Anterior cingulate cortex (tissue), 58 donors: ENCODE measurements at places on chromosomes 5 and 9.

GRCh38 chr9:100287186-100287585, 65.6 kb downstream of the TEX10 start:
- no peak for DNase-seq

- DNase-seq: no peak
Observed at GRCh38 chr9:122008559-122008958, 84.5 kb downstream of the TTLL11 start.

- DNase-seq: no peak
Observed at GRCh38 chr5:100667161-100667630, 132.0 kb downstream of the FAM174A start.

GRCh38 chr9:90991953-90992352, 190.3 kb downstream of the SYK start:
- DNase-seq: no peak

DNA sequence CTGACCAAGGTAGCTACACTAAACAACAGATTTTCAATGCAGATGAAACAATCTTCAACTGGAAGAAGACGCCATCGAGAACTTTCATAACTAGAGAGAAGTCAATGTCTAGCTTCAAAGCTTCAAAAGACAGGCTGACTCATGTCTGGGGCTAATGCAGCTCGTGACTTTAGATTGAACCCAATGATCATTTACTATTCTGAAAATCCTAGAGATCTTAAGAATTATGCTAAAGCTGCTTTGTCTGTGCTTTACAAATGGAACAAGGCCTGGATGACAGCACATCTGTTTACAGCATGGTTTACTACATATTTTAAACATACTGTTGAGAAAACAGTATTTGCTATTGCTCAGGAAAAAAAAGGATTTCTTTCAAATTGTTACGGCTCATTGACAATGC, 54.9 kb downstream of the RICTOR start:
- no peak for DNase-seq

DNA sequence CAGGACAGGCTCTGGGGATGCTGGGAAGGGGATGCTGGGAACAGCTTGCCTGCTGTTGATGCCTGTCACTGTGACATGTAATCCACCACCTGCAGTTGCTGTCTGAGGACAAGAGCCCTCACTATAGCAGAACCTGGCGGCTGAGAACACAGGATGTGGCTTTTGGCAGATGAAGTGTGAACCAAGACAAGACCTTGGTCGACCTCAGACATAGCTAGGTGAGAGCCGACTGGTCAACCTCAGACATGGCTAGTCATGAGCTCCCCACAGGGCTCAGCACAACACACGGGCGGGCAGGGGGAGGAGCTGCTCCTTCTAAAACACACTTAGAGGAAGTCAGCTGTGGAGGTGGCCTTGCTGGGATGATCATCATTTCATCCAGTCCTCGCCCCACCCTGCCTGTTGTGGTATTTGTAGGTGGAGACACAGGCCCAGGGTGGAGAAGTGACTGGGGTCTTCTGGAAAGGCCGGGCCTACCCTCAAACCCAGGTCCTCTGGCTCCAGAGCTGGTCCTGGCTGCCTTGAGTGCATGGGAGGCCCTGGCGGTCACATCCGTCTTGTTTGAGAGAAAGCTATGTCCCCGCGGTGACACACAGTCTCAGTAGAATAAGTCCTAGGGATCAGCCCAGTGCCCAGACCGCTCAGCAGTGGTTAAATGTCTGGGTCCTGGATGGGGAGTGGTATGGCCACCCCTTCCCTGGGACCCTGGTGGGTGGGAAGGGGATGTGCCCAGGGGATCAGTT, 6.1 kb downstream of the SUSD3 start:
- DNase-seq: no peak

GRCh38 chr5:38500573-38501260, 55.7 kb downstream of the LIFR start:
- no peak for DNase-seq

DNA sequence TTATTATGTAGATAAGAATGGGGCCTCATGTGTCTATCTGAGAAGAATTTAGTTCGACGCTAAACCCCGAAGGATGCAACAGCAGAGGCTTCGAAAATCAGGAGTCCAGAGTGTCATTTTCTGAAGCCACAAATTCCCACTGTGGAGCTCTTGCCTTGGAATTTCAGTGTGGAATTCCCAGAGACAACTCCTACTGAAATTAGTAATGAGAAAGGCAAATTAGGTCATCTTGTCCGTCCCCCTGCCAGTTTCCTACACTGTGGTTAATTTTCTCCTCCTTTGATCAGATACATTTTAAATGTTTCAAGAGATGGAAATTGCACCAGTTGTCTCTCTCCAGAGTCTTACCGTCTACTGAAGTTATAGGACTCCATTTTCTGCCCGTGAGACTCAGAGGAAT, 633.6 kb downstream of the BNC2 start:
- no peak for DNase-seq

- DNase-seq: no peak
Observed at GRCh38 chr9:32382565-32383320, 1.7 kb upstream of the ACO1 start.

GRCh38 chr5:50947906-50948683, 281.7 kb downstream of the PARP8 start:
- no peak for DNase-seq

GRCh38 chr5:15948190-15948589, 231.4 kb downstream of the MARCHF11 start:
- no peak for DNase-seq

GRCh38 chr5:10695759-10696543, 65.1 kb downstream of the DAP start:
- DNase-seq: no peak

GRCh38 chr5:140293091-140293848, 9.6 kb downstream of the PFDN1 start:
- no peak for DNase-seq

DNA sequence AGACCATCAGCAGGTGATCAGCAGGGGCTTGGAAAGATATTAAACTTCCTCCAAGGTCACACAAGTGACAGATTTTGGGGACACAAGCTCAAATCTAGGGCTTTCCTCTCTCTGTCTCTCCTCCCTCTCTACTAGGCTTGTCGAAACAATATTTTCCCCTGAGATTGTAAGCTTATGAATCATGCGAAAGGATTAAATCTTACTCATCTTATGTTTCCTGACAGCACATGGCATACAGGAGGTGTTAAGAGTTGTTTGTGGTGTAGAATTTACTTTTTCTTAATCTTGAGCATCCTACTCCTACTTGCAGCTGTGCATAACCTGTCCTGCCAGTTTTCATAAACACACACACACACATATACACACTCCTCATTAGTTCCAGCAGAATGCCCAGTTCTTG, 186.3 kb downstream of the MARCHF11 start:
- DNase-seq: no peak

- no peak for DNase-seq
Observed at GRCh38 chr9:123334639-123335038, 21.4 kb upstream of the CRB2 start.

DNA sequence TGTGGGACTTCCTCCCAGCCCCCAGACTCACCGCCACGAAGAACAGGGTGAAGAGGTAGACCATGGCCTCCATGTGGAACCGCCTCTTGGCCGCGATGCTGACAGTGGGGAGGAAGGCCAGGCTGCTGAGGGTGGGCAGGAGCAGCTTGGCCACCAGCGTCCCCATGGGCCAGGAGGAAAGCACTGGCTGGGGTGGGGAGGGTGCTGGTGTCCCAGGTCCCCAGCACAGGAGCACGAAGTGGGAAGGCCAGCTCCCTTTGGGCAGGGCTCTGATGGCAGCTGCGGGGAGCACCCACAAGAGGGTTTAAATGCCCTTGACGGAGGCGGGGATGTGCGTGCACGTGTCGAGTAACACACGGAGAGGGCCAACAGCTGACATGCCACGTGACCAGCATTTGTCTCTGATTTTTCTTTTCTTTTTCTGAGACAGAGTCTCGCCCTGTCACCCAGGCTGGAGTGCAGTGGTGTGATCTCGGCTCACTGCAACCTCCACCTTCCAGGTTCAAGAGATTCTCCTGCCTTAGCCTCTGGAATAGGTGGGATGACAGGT, at the start of gene MYMK:
MYMK (minus strand) TSS at position 281 of the 550 bp plus-strand sequence; CDS start at position 166, 115 bp downstream.
- no peak for DNase-seq

DNA sequence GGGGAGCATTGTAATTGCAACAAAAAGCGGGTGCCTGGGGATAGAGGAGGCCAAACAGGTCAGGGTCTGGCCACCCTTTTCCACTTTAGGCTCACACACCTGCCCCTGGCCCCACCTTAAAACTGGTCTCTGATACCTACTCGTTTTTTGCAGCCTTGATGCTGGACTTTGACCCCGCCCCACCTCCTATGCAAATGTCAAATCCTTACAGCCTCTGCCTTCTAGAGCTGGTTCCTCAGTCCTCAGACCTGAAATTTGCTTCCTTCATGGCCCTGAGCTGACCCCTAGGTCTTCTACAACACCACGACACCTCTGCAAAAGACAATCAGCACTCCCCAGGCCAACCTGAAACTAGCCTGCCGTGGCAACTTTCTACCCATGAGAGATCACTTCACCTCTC, 37.7 kb downstream of the SMIM23 start:
- no peak for DNase-seq

DNA sequence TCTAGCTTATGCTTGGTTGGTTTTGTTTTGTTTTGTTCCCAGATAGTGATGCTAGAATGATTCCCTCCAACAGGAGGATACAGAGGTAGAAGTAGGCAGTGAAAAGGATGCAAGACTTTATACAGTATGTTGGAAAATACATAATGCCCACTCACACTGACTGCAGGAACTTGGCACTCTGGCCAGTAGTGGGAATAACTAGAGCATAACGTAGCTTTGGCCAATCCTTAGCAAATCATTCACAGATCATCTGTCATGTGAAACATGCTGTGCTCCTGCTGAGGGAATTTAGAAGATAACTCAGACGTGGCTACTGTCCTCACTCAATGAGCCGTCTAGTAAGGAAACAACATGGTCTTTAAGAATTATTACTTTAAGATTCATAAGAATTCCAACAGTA, 13.5 kb downstream of the CFAP90 start:
- DNase-seq: no peak

DNA sequence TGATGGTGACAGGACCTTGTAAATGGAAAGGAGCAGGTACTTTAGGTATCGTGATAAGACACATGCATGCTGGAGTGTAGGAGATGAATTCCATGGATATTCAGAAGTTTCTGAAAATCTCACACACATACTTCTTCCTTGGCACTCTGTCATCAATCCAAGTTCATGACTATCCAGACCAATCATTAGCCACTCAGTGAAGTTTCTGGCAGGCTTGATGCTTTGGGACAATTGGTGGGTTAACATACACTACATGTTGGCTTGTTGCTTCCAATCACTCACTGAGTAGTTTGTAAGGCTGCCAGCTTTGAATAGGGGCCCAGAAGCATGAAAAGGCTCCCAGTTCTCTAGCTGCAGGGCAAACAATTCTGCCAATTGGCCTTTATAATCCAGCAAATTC, 147.6 kb downstream of the CEMIP2 start:
- no peak for DNase-seq

GRCh38 chr9:113796646-113797426, 79.3 kb upstream of the ZNF618 start:
- DNase-seq: no peak

GRCh38 chr5:82346399-82347165, 68.4 kb upstream of the RPS23 start:
- no peak for DNase-seq

DNA sequence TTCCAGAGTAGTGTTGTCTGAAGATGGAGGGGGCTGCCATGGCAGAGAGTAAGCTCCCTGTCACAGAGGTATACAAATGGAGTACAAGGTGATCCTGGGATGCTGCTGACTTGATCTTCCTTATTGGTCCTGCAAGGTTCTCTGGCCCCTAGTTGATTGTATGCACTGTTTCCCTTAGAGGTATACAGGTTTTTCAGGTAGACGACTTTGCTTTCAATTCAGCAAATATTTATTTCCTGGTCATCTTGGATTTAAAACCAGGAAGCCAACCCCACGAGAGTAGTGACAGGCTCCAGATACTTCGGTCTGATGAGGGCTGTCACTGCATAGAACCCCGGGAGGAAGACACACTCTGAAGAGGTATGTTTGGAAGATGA, 16.5 kb upstream of the TRIM14 start:
- DNase-seq: no peak

DNA sequence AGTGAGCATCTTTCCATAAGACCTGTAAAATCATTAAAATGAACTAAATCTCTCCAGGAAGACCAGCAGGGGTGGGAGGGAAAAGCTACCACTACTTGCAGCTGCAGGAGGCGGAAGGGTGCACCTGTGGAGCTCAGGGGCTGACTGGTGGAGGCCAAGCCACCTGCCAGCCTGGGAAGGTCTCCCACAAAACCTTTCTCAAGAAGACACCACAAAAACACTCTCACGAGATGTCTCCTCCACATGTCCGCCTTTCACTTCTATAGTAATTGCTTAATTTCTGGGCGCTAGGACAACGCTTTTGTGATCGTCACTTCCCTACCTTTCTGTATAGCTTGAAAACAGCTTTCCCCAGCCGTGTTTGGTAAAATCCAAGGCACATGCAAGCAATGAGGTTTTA, 114.4 kb downstream of the ROR2 start:
- DNase-seq: no peak

DNA sequence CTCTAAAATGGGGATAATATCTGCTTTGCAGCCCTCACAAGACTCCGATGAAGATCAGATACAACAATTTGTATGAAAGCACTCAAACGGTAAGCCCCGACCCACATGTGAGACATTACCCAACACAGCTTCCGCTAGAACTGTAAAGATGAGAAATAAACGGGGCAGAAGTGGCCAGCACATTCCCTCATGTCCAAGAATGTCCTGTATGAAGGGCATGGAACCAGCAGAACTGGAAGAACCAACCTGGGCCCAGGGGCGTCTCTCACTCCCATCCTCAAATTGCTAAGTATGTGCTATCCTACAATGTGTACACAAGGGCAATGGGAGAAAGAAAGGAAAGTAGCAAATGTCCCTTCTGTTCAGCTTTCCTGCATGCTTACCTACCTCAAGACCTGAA, 33.0 kb downstream of the CCDC125 start:
- DNase-seq: no peak

GRCh38 chr5:65475895-65476294, 5.8 kb downstream of the ADAMTS6 start:
- DNase-seq: no peak

DNA sequence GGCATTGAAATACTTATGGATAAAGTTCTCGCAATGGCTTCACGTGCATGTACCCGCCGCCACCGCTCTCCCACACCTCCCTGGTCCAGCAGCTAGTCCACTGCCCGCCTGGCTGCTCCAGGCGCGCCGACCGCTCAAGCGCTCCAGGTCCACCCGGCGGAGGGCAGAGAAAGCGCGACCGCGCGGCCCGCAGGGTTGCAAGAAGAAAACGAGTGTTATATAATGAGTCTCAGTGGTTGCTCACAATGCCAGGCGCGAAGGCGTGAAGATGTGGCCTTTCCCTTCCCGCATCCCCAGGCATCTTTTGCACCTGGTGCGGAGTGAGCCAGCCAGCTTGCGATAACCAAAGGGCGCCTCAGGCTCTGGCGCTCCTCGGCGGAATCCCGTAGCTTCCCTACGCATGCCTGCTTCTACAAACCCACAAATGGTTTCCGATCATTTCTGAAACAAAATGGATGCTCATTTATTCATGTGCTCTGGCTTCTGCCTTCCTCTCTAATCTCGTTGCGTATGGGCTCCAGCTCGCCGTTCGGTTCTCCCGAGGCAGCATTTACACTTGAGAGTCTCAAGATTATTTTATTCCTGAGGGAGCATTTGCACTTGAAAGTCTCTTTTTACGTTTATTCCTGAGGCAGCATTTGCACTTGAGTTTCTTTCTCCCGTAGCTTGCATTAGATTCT, 25.7 kb downstream of the CDKN2A start:
- no peak for DNase-seq

- DNase-seq: peak; percentile 32
Observed at GRCh38 chr5:179371681-179372680, 26.7 kb upstream of the ADAMTS2 start.
